Type B pancreatic cell (in vitro differentiated cells): ENCODE measurements at places on chromosomes 5 and 9. TPM values are rescaled to one million over a fixed set of nuclear protein-coding genes. Genes with fewer than 3 reads are reported as not detected.

GRCh38 chr5:56814361-56814962, 887 bp upstream of the MAP3K1 start:
- DNase-seq = no peak
- peaks cover 30% of the 10 kb centered on the region for H3K4me1 ChIP-seq
- peak overlapping the region; percentile 94 for H3K4me3 ChIP-seq
- H3K27ac ChIP-seq = peak overlapping the region; percentile 89
- peaks cover 3% of the 10 kb centered on the region for H3K36me3 ChIP-seq

GRCh38 chr9:122125509-122126330, 32.6 kb upstream of the TTLL11 start:
- H3K27me3 ChIP-seq = peaks cover 53% of the 10 kb centered on the region
- H3K27ac ChIP-seq = no peak overlapping the region

- peaks cover 15% of the 10 kb centered on the region for H3K27me3 ChIP-seq
- H3K4me3 ChIP-seq = no peak overlapping the region
- DNase-seq = no peak
- peaks cover 11% of the 10 kb centered on the region for H3K4me1 ChIP-seq
- no peak overlapping the region for H3K27ac ChIP-seq
These were observed 168.0 kb downstream of the NXNL2 start for GRCh38 chr9:88702985-88703384.

- peaks cover 13% of the 10 kb centered on the region for H3K4me1 ChIP-seq
- H3K36me3 ChIP-seq = peaks cover 6% of the 10 kb centered on the region
- peak overlapping the region; percentile 17 for H3K4me3 ChIP-seq
These were observed 2.2 kb upstream of the ZNF618 start for GRCh38 chr9:113873926-113874325.

GRCh38 chr9:77957652-77958051, 74.0 kb downstream of the GNAQ start:
- no peaks in the 10 kb centered on the region for H3K27me3 ChIP-seq
- no peak overlapping the region for H3K27ac ChIP-seq
- peaks cover 52% of the 10 kb centered on the region for H3K4me1 ChIP-seq

DNA sequence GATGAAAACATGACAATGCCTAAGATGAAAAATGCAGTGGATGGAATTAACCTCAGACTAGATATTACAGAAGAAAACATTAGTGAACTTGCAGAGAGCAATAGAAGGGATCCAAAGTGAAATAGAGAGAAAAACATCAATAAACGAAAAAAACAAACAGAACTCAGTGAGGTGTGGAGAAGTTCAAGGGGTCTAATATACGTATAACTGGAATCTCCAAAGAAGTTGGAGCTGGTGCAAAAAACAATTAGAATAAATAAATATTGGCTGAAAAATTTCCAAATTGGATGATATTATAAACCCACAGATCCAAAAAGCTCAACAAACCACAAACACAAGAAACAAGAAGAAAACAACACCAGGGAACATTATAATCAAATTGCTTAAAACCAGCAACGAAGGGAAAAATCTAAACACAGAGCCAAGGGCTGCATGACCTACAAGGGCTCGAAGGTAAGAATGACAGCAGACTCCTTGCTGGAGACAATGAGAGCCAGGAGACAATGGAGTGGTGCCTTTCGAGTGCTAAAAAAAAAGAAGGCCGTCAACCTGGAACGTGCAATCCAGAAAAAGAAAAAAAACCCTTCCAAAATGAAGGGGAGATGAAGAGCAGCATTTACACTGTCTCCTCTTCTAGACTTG, 11.8 kb downstream of the FAM163B start:
- no peak overlapping the region for H3K4me3 ChIP-seq
- H3K4me1 ChIP-seq = no peaks in the 10 kb centered on the region
- H3K27ac ChIP-seq = no peak overlapping the region
- H3K27me3 ChIP-seq = peaks cover 13% of the 10 kb centered on the region
- no peaks in the 10 kb centered on the region for H3K36me3 ChIP-seq
- DNase-seq = no peak

- H3K36me3 ChIP-seq = peaks cover 5% of the 10 kb centered on the region
- no peaks in the 10 kb centered on the region for H3K4me1 ChIP-seq
- no peak overlapping the region for H3K4me3 ChIP-seq
- peaks cover 3% of the 10 kb centered on the region for H3K27me3 ChIP-seq
These were observed 421.1 kb downstream of the KIF4B start for GRCh38 chr5:155434681-155435080.

DNA sequence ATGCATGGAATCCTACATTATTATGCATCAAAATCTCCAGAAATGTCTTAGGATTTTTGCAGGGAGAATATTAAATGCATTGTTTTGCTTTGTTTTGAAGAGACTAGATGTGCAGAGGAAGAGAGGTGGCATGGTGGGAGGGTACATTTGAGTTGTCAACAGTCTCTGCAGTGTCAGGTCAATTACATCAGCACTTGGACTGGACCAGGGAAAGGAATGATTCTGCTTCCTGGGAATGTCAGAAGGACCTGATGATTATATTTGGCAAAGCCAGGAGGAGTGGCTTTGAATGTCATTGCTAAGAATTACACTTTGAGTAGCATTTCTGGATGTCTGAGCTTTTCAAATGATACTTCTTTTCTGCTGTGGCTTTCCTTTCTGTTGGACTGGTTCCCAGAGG, 17.5 kb upstream of the TMEFF1 start:
- peaks cover 20% of the 10 kb centered on the region for H3K36me3 ChIP-seq
- H3K4me1 ChIP-seq = no peaks in the 10 kb centered on the region
- no peaks in the 10 kb centered on the region for H3K27me3 ChIP-seq
- H3K27ac ChIP-seq = no peak overlapping the region

- no peaks in the 10 kb centered on the region for H3K36me3 ChIP-seq
- H3K27ac ChIP-seq = no peak overlapping the region
- H3K27me3 ChIP-seq = no peaks in the 10 kb centered on the region
- H3K4me1 ChIP-seq = peaks cover 11% of the 10 kb centered on the region
These were observed 17.2 kb upstream of the GCNT1 start for GRCh38 chr9:76441551-76442322.

DNA sequence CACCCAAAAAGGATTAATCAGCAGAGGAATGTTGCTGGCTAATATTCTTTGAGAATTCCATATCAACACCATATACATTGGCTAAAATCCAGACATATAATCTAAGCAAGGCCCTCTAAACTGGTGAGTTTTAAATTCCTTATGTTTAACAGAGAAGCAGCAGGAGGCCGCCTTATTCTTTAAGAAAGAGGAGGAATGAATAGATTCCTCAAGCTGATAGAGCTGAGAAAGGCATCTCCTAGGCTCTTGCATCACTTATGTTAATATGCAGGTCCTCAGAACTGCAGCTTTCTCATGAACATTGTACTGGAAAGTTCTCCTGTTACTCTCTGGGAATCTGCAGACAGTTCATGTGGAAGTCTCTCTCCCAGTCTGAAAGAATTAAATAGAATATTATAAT, 20.1 kb upstream of the SMARCA2 start:
- H3K4me1 ChIP-seq = no peaks in the 10 kb centered on the region
- no peak overlapping the region for H3K27ac ChIP-seq
- no peak overlapping the region for H3K4me3 ChIP-seq
- H3K27me3 ChIP-seq = peaks cover 6% of the 10 kb centered on the region
- DNase-seq = no peak

GRCh38 chr5:404666-405241, 38.2 kb upstream of the EXOC3 start:
- no peaks in the 10 kb centered on the region for H3K36me3 ChIP-seq
- peaks cover 30% of the 10 kb centered on the region for H3K4me1 ChIP-seq

DNA sequence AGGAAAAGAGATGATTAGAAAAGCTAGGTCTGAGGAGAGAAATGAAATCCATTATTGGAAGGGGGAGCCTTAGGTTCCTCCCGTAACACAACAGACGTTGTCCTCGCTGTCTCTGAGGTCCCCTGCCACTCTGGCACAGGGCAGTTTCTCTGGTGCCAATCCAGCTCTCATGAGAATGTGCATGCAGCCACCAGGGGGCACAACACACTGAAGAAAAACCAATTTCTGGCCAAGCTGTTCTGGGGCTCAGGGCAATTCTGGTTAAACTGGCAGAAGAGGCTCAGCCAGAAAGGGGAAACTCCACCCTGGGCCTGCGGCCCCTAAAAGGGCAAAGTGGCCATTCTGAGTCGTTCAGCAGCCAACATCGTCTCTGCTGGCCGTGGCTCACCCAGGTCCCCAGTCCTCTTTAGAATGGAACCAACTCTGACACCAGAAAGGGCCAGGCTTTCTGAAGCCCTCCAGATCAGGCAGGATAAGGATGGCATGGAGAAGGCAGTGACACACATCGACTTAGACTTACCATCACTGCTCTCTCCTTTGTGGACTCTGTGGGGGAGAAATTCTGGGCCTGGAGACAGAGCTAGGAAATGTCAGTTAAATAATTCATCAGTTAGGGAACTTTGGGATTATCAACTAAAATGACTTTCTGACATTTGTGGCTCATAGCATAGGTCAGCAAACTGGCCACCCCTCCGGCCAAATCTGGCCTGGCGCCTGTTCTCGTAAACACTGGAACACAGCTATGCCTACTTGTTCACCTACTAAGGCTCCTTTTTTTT, 58.5 kb upstream of the GOLPH3 start:
- no peak overlapping the region for H3K4me3 ChIP-seq
- peaks cover 24% of the 10 kb centered on the region for H3K36me3 ChIP-seq
- peaks cover 32% of the 10 kb centered on the region for H3K4me1 ChIP-seq
- no peak for DNase-seq
- H3K27ac ChIP-seq = peak overlapping the region; percentile 71

DNA sequence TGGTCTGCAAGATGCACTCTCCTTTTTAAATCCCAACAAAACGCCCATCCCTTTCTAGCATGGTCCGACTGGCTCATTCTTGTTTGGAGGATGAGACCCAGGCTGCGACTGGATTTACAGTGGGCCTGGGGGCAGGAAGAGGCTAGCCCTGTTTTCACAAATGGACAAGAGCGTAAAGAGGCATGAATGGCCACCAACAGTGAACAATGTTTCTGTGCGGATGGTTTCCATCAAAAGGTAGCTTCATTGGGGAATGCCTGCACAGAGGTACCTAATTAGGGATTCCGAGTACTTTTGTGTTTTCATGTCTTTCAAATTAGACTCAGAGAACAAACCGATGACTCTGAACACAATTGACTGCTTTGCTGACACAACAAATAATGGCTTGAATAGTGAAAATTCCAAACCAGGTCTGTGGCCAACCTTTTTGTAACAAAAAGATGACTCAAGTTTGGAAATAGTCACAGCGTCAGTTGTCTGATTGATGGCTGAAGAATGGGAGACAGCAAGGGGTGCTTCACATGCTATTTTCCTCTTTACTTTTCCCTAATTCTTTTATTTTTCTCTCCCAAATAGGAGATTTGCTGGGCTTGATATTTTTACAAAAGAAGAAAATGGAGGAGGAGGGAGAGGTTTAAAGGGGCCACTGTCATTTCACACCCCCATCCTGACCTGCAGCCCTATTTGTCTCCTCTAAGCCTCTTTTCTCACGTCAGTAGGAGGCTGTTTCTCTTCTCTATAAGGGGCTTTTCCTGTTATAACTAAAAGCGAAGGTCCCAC, 208.1 kb upstream of the S1PR3 start:
- H3K4me3 ChIP-seq = no peak overlapping the region
- H3K36me3 ChIP-seq = no peaks in the 10 kb centered on the region
- H3K4me1 ChIP-seq = peaks cover 43% of the 10 kb centered on the region
- H3K27ac ChIP-seq = peak overlapping the region; percentile 35
- peaks cover 10% of the 10 kb centered on the region for H3K27me3 ChIP-seq

DNA sequence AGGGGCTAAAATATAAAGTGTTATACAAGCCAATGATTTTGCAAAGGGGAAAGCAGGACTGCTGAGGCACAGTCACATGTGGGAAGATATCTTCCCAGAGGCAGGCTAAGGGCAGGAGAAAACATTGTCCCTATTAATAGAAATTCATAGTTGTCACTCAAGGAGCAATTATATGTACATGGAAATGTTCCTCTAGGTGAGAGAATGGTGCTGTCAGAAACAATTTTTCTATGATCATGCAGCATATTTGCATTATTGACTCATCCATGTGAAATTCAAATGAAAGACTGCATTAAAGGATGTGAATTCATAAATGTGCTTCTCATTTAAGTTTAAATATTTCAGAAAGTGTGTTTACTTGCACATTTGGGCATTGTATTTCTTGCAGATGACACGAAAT, 775.9 kb upstream of the CDH9 start:
- H3K36me3 ChIP-seq = no peaks in the 10 kb centered on the region
- H3K27me3 ChIP-seq = no peaks in the 10 kb centered on the region
- no peaks in the 10 kb centered on the region for H3K4me1 ChIP-seq
- no peak overlapping the region for H3K4me3 ChIP-seq
- H3K27ac ChIP-seq = no peak overlapping the region
- DNase-seq = no peak

- H3K4me3 ChIP-seq = no peak overlapping the region
- H3K4me1 ChIP-seq = peaks cover 4% of the 10 kb centered on the region
- H3K27ac ChIP-seq = no peak overlapping the region
- no peak for DNase-seq
- peaks cover 3% of the 10 kb centered on the region for H3K27me3 ChIP-seq
These were observed 104.2 kb downstream of the LIFR start for GRCh38 chr5:38452201-38452600.

- no peak overlapping the region for H3K27ac ChIP-seq
- H3K36me3 ChIP-seq = no peaks in the 10 kb centered on the region
- H3K4me3 ChIP-seq = no peak overlapping the region
- H3K27me3 ChIP-seq = peaks cover 9% of the 10 kb centered on the region
- DNase-seq = no peak
These were observed 25.6 kb upstream of the TDRD7 start for GRCh38 chr9:97386265-97386633.

The PRDM9 gene
- total RNA-seq = not detected in 2 replicates

The PCDHAC1 gene
- total RNA-seq = 6.7 and 9.2 TPM in 2 replicates

The ETF1 gene
- 80.0 and 94.8 TPM in 2 replicates for total RNA-seq
